Pulmonary artery endothelial cell (primary cell): ENCODE measurements at places on chromosomes 7 and 10. TPM values are rescaled to one million over a fixed set of nuclear protein-coding genes. Genes with fewer than 3 reads are reported as not detected.

The CTAGE8 gene
- 0.04 and 0.20 TPM in 2 replicates for total RNA-seq

GRCh38 chr7:71414490-71414889 is 282.5 kb downstream of the GALNT17 start:
- DNase-seq: no peak

DNA sequence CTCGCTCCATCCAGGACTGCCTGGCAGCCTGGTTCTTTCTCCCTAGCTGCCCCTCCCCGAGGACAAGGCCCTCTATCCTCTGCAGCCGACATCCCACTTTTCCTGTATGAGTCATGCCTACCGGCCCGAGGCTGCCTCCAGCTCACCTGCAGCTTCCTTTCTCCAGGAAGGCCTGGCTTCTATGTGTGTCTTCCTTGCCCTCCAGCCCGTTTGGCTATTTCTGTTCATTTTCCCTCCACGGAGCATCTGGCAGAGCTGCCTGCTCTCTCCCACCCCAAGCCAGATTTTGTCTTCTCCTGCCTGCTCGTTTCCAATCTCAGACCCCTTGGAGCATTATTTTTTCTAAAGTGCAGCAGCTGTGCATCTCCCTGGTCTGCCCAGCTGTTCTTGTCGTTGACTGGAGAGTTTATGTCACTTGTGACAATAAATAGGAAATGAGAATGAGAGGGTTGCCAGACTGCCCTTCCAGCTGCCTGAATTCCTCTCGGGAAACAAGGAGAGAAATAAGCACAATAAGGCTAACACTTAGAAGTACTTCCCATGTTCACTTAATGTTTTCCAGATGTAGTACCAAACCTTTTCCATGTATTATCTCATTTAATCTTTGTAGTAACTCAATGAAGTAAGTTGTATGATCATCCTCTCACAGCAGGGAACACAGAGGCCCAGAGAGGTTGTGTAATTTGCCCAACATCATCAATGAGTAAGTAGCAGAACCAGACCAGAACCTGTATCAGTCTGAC is 19.7 kb downstream of the UBTD1 start:
- DNase-seq: no peak

DNA sequence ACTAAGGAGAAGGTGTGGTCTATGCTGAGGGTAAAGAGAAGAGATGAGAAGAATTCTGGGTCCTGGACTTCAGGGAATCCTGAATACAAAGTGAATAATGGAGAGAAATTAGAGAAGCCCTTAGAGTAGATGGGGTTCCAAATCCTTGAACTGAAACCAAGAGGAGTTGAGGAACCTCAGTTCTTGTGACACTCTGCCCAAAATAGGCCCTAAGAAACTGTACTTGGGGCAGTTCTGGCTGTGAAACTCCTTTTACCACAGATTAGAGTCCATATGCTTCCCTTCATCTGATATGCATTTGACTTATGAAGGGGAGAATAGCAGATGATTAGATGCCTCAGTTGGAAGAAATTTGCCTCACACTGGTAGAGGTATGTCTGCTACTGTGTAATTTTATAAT is 19.0 kb downstream of the TES start:
- DNase-seq: no peak
